Right hindlimb (tissue), 1 donor: ENCODE measurements at places on chromosomes 5 and 9.

- DNase-seq = no peak
Measured at GRCh38 chr9:89457376-89457855, 40.5 kb downstream of the SEMA4D start.

- no peak for DNase-seq
Measured at GRCh38 chr9:124555043-124555442, 47.8 kb upstream of the NR5A1 start.

DNA sequence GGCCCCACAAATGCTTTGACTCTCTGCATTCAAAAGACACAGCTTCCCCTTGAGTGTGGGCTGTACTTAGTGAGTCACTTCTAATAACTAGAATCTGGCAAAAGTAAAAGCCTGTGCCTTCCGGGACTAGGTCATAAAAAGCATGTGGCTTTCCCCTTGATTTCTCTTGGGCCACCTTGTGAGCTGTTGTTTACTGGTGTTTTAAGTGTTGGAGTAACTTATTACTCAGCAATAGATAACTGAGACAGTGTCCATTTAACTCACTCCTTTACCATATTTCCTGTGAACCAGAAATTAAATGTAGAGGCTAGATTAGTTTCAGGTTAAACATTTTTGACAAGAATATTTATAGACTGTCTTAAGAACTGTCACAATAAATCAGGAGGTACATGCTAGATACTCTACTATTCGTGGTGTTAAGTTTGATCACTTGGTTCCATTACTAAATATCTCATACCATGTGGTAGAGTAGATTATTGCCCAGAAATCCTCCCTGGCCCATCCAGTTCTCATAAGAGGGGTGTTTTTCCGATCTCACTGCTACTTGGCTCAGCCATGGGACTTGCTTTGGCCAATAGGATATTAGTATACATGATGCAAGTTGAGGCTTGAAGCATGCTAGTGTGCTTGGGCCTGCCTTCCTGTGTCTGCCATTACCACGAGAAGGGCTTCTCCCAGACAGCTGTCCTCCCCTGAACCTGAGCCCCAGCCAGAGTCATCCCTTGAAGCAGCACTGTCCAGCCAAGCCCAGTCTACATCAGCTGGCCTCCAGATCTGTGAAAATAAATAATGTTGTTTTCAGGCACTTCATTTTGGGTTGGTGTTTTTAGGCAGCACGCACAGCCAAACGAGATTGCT, 10.4 kb upstream of the CMBL start:
- DNase-seq = no peak

GRCh38 chr9:93346231-93347112, 105.0 kb upstream of the FAM120A start:
- peak; percentile 79 for DNase-seq

GRCh38 chr9:131436865-131437271, 43.0 kb downstream of the PRRC2B start:
- no peak for DNase-seq

GRCh38 chr5:2756211-2757152, 5.0 kb upstream of the IRX2 start:
- no peak for DNase-seq

DNA sequence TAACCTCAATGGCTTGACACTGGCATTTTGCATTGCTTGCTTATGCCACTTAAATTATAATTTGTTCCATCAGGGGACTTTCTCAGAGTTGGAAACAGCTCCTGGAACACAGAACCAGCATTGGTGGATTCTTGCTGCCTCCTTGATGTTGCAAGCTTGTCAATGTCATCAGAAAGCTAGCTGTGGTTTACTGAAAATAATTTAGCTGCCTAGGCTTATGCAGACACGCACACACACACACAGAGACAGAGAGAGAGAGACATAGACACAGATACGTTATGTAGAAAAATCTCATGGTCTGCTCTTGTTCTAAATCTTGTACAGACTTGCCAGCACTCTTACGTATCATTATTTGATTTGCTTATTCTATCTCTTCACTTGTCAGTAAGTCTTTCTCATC, 78.0 kb downstream of the HMHB1 start:
- DNase-seq = no peak

GRCh38 chr5:66538126-66538525, 58.1 kb upstream of the MAST4 start:
- DNase-seq = no peak

- no peak for DNase-seq
Measured at GRCh38 chr9:127554966-127555839, 56.9 kb upstream of the STXBP1 start.

DNA sequence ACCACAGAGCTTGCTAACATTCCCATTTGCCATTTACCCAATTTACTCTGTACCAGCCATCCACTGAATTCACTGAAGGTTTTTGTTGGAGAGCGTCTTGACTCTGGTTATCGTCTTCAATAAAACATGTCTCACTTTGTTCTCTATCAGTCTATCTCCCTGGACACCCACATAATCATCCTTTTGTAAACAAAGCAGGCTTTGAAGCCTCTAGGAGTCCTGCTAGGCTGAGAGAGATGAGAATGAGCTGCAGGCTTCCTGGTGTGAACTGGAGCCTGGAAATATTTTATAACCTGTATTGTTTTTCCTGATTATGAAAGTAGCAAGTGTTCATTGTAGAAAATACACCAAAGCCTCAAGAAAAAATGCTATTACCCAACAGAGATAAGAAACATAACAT, 140.6 kb upstream of the ZNF366 start:
- no peak for DNase-seq

DNA sequence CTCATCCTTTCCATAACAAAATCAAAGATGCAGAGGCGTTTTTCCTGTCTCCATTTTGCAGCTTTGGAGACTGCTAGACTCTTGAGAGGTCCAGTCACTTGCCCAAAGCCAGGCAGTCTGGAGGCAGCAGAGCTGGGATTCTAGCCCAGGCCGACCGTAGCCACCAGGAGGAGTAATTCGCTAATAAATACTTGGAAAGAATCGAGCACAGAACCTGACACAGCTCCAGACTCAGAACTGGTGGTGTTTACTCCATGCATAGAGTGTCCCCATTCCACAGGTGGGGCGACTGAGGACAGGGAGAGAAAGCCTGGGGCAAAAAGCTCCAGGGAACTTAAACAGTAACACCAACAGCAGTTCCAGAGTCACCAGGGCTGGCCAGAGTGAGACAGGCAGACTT, 10.7 kb upstream of the CERCAM start:
- peak; percentile 53 for DNase-seq

DNA sequence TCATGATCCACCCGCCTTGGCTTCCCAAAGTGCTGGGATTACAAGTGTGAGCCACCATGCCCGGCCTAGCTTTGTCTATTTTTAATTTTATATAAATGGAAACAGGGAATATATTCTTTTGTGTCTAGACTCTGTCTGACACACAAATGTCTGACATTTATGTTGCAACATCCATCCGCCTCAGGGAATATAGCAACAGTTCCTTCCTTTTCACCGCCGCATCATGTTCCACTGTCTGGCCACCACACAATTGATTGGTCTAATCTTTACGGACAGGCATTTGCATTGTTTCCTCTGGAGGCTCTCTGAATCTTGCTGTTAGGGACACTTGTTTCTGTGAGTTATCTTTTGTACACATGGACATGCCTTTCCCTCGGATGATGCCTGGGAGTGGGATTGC, 20.1 kb upstream of the TBC1D9B start:
- DNase-seq = no peak

- no peak for DNase-seq
Measured at GRCh38 chr5:69374911-69375446, 5.4 kb downstream of the RAD17 start.

- DNase-seq = no peak
Measured at GRCh38 chr5:5344606-5345005, 77.9 kb upstream of the ICE1 start.

DNA sequence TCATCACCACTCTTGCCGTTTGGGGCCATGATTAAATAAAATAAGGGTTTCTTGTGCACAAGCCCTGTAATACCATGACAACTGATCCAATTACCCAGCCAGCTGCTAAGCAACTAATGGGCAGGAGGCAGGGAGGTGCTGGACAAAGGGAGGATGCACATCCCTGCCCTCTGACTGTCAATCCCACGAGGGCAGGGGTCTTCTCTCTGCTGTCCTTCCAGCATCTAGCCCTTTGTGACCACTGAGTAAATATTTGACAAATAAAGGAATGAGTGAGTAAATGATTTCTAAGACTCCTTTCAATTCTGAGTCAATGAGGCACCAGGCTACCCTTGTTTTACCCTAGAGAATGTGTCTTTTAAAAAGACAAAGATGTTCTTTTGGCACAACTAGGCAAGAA, 247.1 kb downstream of the SYK start:
- DNase-seq = no peak
